Stimulated activated CD8-positive, alpha-beta memory T cell treated with anti-CD3 and anti-CD28 coated beads, Interleukin-7, amount 100 ng/mL, for 1 hour (primary cell): ENCODE measurements at places on chromosomes 2 and 18.

DNA sequence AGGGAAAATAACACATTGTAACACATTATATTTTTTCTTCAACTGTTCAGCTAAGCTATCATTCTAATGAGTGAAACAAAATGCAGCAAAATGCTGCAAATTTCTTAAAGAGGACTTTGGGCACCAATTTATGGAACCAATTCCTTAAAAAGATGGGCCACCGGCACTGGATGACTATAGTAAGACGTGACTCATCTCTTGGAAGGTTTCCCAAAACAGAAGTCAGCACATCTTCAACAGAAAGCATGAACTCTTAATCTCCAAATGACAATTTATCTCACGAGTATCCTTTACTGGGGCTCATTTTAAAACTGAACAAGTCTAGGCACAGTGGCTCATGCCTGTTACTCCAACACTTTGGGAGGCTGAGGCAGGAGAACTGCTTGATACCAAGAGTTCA is 213.4 kb downstream of the CDH20 start:
- DNase-seq = no peak

DNA sequence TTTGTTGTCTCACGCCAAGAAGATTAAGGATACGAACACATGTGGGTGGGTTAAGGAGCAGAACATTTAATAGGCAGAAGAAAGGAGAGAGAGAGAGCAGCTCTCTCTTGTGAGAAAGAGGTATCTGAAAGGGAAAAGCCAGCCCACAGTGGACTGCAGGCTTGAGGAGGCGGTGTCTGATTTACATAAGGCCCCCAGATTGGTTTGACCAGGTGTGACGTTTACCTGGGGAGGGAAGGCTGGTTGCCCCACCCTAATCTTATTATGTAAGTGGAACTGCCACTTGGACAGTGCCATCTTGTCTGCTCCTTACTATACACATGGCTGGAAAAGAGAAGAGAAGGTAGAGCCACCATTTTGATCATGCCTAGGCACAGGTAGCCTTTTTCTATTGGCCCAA is 189.2 kb downstream of the NCK2 start:
- no peak for DNase-seq

DNA sequence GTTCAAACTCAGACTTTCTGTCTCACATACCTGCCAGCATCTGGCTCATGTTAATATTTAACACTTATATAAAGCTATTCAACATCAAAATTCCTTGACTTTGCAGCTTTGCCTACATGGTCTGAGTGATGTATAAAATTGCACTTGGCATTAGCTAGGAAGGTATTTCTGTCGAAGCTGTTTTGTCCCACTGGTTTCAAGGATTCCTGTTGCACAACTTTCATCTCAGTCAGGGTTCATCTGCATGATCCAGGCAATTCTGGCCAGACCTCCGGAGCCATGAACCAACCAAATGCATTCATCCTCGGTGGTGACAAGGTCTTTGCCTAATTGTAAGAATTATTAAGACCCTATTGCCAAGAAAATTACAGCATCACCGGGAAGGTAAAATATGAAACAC is 185.4 kb downstream of the ZEB2 start:
- no peak for DNase-seq

GRCh38 chr2:120318626-120319025 is 27.3 kb upstream of the INHBB start:
- no peak for DNase-seq

DNA sequence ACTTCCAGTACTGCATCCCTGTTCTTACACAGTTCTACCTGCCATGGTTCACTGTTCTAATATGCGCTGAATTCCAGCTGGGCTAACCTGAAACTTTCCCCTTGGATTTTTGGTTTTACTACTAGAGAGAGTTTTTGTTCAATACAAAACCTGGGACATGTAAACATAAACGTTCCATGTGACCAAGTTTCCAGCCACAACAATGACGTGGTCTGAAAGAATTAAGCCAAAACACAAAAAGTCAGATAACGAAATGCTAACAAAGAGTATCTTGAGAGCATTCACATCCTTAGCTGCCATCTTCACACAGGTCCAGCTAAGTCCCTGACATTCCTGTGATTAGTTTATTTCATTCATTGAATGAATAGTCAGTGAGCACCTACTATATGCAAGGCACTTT is 467.0 kb upstream of the PKDCC start:
- no peak for DNase-seq

GRCh38 chr2:167761465-167762136 is 485.8 kb downstream of the STK39 start:
- DNase-seq = no peak

DNA sequence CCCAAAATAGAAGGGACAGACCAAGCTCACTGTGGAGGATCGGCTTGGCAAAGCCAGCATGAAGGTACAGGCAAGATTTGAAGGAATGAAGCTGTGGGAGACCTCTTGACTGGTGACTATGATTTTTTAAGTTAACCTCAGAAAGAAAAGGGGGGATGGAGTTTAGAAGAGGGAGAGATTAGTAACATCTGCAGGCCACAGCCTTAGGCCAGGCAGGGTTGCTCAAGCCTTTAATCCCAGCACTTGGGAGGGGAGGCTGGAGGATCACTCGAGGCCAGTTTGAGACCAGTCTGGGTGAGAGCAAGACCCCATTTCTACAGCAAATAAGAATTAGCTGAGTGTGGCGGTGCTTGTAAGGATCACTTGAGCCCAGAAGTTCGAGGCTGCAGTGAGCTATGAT is 46.6 kb downstream of the ZNF532 start:
- DNase-seq = no peak

DNA sequence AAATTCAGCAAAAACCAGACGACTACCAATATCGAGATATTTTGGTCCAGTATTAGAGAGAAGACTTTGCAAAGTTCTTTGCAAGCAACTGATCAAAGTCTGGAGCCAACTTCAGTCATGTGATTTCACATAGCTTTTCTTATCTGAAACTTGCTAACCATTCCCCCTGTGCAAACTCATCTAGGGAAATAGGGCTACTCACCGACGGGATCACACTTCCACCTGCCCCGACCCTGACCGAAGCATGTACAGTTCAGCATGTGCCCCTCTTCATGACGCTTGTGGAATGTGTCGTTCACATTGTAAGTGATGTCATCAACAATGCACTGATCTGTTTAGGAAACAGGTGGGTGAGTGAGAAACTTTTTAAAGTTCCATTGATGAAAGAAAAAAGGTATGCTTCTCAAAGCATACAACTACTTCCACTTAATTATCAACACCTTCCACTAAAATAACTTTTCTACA is 15.4 kb downstream of the FN1 start:
- no peak for DNase-seq

DNA sequence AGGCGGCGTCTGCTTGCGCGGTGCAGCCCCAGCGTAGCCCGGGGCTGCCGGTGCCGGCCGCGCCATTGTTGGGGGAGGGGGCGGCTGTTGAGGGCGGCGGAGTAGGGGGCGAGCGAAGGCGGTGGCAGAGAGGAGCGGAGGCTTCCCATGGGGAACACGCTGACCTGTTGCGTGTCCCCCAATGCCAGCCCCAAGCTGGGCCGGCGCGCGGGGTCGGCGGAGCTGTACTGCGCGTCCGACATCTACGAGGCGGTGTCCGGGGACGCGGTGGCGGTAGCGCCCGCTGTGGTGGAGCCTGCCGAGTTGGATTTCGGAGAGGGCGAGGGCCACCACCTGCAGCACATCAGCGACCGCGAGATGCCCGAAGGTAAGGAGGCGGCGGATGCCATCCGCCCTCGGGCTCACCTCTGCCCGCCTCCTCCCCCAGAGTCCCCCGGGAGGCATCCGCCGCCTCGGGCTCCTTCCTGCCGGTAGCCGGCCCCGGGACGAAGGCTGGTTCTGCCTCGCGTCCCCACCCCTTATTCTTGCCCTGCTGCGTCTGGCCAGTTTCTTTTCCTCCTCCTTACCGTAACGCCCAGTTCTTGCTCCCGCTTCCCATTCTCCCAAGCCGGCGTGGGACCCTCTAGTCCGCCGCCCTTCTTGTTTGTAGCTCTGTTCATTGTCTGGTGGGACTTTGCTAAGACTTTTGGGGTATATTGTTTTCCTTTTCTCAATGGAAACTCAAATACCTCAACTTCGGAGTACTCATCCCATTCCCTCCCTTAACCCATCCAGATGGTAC is 500 bp downstream of the CCNYL1 start:
- DNase-seq = peak; percentile 14

DNA sequence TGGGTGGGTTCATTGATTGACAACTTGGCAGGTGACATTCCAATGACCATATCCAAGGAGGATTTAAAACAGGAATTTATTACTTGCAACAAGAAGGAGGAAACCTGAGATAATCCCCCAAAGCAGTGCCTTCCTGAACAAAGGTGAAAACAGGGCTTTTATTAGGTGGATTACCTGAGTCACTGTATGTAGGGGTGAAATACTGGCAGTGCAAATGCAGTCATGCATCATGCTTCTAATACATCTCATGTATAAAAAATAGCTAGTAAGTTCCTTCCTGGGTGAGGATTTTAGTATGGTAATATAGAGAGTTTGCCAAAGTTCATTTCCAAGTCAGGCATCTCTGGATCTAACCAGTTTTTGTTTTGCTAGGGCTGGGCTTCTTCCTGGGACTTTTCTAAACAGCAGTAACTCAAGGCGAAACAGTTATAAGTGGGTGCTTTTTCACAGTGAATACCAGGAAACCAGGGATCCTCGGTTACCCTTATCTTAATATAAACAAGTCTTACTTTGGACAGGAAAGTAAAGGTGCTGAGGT is 583.4 kb upstream of the LRRTM1 start:
- no peak for DNase-seq

DNA sequence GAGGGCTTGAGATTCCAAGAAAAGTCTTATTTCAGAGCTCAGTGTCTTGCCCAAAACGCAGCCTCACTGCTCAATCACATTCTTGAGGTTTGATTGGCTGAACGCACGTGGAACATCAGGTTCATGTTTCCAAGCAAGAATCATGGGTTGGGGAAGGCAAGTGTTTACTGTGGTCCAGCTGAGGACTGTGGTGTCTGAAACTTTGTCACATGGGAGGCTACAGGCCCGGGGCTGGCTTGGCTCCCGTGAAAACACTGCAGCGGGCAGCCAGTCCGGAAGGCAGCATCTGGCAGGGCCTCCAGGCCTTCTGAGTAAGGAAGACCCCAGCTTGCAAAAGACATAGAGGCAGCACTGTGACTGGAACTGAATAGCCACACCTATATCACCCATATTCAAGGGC is 84.7 kb downstream of the POLR1A start:
- DNase-seq = no peak

- no peak for DNase-seq
These were observed 228.4 kb upstream of the MEX3C start for GRCh38 chr18:51425889-51426288.

DNA sequence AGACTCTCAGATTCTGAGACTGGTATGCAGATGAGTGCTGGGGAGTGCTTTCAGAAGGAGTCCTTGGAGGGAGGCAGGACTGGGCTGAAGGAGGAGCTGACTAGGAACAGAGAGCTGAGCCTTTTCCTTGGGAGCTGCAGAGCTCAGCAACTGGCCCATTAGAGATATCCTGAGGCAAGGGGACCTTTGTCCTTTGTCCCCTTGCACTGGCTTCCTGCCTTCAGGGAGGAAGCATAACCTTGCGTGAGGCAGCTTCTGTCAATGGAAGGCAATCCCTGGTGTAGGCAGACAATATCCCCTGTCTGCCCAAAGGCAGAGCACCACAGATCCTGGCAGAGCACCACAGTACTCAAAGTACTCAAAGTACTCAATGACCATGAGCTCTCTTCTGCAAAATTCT is 375.3 kb downstream of the HRH4 start:
- DNase-seq = no peak

- no peak for DNase-seq
These were observed 47.4 kb upstream of the ANKRD62 start for GRCh38 chr18:12046046-12046750.

GRCh38 chr18:56269958-56270357 is 368.4 kb downstream of the TXNL1 start:
- DNase-seq = no peak

- DNase-seq = no peak
These were observed 56.2 kb downstream of the DDX1 start for GRCh38 chr2:15647622-15648590.

- no peak for DNase-seq
These were observed 79.8 kb downstream of the CCDC150 start for GRCh38 chr2:196719110-196719872.

GRCh38 chr2:33730193-33730592 is 131.1 kb upstream of the FAM98A start:
- no peak for DNase-seq

GRCh38 chr2:203200866-203201265 is 38.0 kb upstream of the CYP20A1 start:
- DNase-seq = no peak

DNA sequence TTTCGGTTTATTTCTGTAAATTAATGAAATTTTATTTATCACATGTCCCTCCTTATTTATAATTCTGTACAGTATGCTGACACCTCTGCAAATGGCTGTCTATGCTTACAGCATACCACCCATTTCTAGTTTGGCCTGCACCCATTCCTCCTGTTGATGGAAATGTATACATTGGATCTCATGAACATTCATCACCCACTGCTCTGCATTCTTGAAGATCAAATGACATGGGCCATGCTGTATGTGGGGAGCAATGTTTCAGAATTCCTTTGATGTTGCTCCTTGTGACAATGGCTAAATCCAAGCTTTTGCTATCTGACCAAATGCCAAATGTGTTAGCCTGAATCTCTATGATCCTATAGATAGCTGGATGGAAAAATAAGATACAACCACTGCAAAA is 55.3 kb upstream of the ITGB6 start:
- no peak for DNase-seq

- no peak for DNase-seq
These were observed 111.0 kb upstream of the LINC00305 start for GRCh38 chr18:64259871-64260270.

GRCh38 chr2:16044946-16045456 is 104.7 kb downstream of the MYCN start:
- no peak for DNase-seq

DNA sequence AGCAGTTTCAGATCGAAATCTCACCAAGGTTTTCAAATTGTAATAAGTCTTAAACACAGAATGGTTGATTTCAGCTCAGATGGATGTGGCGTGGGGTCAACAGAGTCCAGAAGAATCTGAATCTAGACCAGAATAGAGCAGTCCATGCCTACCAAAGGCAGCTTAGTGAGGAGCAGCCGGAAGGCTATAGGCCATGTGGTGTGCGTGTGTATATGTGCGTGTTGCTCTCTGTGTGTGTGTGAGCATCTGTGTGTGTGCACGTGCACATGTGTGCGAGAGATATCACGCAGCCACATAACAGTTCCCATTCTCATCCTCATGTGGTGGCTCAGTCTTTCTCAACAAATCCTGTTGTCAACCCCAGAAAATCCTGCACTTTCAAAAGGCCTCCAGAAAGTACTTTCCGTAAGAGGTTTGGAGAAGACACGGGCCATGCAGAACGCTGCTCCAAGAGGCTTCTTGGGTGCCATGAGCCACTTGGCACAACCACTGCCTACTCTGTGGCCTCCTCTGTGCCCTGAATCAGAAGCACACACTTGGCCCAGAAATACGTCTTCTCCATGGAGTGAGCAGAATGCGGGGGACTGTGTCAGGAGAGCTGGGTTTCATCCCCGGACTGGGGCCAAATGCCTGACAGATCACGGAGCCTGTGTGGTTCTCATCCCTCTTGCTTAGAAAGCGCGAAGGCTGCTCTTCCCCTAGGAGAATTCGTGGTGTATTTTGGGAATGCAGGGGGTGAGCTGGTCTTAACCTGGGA is 67.3 kb downstream of the ACKR3 start:
- no peak for DNase-seq
